Thyroid gland (tissue), 4 donors: ENCODE measurements at places on chromosomes 3 and 15.

GRCh38 chr3:18024715-18025114 lies 282.3 kb upstream of the TBC1D5 start:
- no peak for DNase-seq

GRCh38 chr3:69113536-69113935 lies 8.9 kb downstream of the LMOD3 start:
- no peak for DNase-seq

GRCh38 chr3:71056327-71056726 lies 527.2 kb downstream of the FOXP1 start:
- no peak for DNase-seq

- no peak for DNase-seq
These were observed 1248.4 kb downstream of the NSUN3 start for GRCh38 chr3:95311272-95311671.

GRCh38 chr15:92681141-92681631 lies 25.6 kb upstream of the FAM174B start:
- DNase-seq = no peak

DNA sequence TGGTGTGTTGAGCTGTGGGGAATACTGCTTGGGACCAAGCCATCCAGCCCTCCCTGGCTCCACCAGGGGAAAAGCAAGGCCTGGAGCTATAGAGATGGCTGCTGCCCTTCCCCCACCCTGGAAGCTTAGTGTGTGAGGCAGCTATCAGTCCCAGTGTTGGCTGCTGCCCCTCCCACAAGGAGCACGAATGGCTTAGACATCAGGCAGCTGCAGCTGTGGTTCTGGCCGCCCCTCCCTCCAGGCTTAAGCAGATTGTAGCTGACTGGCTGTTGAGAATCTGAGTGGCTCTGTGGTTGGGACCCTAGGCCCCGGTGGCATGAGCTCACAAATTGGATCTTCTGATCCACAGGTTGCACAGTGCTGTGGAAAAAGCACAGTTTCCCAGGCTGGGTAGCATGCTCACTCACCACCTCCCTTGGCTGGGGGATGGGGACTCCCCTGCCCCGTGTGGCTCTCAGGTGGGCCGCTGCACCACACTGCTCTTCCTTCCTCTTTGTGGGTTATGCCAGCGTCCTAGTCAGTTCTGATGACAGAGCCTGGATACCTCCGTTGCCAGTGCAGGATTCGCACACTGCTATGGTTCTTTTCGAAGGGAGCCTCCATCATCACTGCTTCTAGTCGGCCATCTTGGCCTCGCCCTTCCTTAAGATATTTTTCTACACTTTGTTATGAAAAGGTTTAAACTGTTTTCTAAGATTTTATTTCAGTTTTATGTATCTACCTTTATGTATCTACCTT lies 21.2 kb upstream of the SUCNR1 start:
- DNase-seq = no peak
